Psoas muscle (tissue), 8 donors: ENCODE measurements at places on chromosomes 2 and 18.

- DNase-seq = no peak
These were observed 44.1 kb downstream of the NCK2 start for GRCh38 chr2:105788670-105789290.

DNA sequence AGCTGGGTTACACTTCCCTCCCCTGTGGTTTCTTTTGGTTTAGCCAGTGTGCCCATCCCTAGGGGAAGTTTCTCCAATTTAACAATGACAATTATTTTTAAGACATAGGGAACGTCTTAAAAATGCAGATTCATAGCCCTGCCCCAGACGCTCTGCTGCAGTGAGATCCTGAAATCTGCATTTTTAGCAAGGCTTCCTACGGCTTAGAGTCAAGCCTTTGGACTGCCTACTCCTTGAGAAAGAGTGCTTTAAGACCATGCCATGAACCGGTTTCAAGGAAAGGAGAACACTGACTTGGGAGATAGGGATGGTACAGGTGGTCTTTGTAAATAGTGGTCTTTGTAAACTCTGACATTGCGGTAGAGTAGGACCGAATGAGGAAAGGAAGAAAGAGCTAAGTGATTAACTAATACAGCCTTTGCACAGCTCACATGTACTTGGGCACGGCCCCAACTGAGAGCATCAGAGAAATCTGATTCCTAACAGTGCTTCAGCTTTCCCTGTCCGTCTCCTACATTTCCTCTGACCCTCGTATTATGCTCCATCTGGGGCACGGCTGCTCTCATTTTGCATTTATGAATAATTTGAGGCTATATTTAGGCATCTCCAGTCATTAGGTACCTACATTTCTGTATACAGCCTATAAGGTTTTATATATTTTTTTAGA is 217.6 kb upstream of the TANK start:
- DNase-seq = peak; percentile 25

- DNase-seq = no peak
These were observed 105.4 kb upstream of the TLK1 start for GRCh38 chr2:171266102-171266501.

GRCh38 chr18:59971871-59972428 is 72.2 kb downstream of the PMAIP1 start:
- no peak for DNase-seq

- DNase-seq = peak; percentile 77
These were observed 71.7 kb downstream of the IL1R2 start for GRCh38 chr2:102063487-102063911.

- no peak for DNase-seq
These were observed 230.4 kb downstream of the IKZF2 start for GRCh38 chr2:212921061-212921460.

- DNase-seq = no peak
These were observed 164.5 kb upstream of the NCK2 start for GRCh38 chr2:105580216-105580615.

DNA sequence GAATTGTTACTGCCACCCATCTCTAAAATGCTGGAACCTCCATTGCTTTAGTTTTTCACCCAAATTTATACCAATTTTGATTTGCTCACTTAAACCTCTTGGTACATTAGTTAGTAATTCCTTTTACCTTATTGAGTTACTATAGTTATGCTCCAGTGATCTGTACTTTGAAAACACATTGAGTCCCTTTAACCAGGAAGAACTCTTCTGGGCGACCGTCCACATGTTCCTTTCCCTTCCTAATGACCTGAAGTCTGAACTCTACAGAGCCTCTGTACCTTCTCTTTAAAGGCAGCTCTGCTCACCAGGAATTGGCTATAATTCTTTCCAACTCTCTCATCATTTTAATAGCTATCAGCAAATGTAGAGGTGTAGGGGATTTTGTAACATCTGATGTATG is 290.0 kb downstream of the NEDD4L start:
- no peak for DNase-seq

DNA sequence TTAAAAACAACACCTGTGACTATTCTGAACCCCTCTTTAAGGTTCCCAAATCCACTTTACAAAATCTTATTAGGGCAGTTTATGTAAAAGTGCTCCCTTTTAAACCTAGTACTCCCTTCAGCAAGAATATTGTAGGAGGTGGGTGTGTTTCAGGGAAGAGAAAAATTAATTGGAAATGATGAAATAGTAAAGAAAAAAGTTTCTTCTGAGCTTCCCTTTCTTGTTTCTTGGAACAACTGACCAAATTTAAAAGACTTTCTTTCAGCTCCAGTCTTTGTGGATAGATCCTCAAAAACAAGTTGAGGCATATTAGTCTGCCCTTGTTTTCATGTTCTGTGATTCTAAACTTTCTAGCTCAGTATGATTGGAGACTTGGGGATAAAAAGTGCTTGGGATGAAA is 3.0 kb downstream of the VWA3B start:
- no peak for DNase-seq
